Amygdala (tissue), 56 donors: ENCODE measurements at places on chromosomes 13 and 19.

DNA sequence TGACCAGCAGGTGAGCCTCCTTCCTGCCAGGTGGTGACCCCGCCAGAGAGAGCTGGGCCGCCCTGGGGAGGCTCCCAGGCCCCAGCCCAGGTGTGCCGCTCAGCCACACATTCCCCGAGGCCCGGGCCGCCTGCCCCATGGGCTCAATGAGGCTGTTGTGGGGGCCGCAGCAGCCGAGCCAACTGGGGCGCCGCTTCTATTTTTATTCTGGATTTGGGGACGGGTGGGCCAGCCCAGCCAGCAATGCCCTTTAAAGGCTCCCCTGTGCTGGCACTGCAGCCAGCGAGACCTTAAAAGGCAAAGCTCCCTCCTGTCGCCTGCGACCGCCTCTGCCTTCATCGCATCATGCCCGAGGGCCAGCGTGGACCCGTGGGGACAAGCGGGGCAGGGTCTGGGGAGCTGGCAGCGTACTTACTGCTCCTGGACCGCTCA is 17.7 kb upstream of the CRTC1 start:
- DNase-seq, result no peak

DNA sequence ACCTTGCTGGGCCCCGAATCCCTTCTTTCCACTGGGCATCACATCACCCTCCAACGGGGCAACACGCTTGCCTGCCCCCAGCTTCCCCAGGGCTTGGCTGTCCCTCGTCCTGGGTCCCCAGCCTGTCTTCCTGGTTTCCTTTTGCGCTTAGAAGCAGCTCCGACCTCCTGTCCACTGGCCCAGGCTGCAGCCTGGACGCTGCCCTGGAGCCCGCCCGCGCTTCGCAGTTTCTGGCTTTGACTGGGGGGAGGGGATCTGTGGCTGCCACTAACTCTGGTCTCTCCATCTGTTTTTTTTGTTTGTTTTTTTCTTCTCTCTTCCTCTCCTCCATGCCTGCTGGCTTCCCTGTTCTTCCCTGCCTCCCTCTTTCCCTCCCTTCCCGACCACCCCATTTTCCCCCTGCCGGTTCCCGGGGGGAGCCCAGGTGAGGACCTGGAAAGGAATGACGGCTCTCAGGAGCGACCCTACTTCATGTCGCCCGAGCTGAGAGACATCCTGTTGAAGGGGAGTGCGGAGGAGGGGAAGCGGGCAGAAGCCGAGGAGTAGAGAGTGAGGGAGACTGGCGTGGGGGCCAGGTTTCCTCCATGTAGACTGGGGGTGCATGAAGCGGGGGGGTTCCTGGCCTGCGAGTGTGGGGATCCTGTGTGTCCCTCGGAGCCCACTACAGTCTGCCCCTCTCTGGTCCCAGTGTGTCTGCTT is 11.5 kb upstream of the ILF3 start:
- DNase-seq, result no peak

DNA sequence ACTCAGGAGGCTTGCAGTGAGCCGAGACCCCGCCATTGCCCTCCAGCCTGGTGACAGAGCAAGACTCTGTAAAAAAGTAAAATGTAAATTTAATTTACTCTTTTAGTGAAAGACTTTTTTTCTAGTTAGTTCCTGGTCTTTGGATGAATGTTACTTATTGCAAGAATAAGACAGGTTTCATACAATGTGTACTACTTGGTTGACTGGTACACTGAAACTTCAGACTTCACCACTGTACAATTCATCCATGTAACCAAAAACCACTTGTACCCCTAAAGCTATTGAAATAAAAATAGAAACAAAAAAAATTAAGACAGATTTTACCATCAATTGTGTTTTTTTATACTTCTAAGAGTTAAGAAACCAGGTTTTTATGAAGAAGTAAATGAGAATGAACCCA is 35.5 kb downstream of the GPALPP1 start:
- DNase-seq, result no peak

GRCh38 chr19:9406798-9407352 is 28.5 kb downstream of the ZNF266 start:
- DNase-seq, result peak; percentile 2

DNA sequence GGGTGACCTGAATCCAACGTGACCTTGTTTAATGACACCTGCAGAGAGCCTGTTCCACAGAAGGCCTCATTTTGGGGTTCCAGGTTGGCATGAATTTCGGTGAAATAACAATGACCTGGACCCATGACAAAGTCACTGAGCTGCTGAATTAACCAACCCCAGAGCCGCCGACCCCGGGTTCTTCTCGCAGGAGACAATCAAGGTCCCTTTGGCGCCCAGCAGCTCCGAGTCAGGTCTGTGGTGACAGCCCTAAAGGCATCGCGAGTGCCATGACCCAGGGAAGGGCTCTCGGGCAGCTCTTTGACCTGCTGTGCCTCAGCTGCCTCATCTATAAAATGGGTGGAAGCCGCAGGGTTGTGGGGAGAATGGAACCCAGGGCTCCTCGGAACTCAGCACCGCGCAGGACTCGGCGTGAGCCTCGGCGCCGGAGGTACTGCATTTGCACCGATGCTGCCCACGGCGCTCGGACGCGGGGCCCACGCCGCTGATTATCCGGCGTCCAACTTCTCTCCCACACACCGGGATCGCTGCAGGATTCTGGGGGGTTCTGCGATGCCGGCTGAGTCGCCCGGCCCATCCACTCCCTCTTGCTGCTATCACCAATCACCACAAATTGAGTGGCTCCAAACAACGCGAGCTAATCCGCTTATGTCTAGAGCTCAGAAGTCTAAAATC is 5.7 kb downstream of the SHC2 start:
- DNase-seq, result no peak

- no peak for DNase-seq
Measured at GRCh38 chr19:55656988-55657747, 2.3 kb downstream of the U2AF2 start.

DNA sequence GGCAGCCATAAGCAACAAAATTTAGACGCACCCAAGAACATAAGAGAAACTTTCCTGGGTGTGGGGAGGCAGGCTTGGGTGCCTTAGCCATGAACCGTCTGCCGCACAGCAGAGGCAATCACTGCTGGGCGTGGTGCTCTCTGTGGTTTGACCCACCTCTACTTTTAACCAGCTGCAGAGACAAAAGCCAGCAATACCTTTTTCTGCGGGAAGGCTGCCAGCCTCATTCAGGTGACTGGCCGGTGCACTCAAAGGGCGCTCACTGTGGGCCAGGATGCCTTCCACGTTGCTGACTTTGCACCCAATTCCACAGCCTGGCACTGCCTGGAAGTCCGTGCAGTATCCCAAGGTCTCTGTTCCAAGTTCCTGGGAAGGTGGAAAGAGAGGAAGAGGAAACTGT is 69.1 kb downstream of the ATP7B start:
- DNase-seq, result no peak

DNA sequence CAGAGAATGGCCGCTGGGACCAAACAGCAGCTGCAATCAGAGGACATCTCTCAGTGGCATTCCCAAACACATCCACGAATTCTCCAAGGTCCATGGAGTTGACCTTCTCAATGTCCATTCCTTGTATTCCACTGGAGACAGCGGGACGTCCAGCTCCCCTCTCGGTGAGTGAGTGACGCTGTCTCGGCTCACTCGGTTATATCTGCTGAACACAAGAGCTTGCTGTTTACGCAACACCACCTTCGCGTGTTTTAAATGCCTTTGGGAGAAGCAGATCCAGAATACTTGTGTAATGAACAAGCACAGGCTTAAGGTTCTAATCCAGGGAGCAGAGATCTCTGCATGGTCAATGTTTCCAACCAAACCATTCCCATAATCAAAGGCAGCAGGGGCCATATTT is at the start of gene URAD:
URAD (minus strand) TSS at position 174 of the 400 bp plus-strand sequence; CDS start at position 118, 56 bp downstream.
- no peak for DNase-seq

DNA sequence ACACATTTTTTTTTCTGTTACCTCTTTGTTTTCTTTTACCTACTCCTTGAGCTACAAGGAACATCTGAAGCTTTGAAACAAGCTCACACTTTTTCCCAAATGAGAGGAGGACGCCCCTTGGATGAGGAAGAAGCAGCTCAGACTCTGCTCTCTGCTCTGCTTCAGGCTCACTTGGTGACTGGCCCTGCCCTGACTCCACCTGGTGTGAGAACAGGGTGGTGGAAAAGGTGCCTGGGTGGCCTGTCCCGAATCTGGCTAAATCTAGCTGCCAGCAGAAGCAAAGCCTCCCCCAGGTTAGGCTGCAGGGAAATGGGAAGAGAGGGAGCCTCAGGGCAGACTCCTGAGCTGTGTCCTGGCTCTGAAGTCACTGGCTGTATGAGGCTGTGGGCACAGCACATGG is 68.0 kb upstream of the CEACAM8 start:
- no peak for DNase-seq

DNA sequence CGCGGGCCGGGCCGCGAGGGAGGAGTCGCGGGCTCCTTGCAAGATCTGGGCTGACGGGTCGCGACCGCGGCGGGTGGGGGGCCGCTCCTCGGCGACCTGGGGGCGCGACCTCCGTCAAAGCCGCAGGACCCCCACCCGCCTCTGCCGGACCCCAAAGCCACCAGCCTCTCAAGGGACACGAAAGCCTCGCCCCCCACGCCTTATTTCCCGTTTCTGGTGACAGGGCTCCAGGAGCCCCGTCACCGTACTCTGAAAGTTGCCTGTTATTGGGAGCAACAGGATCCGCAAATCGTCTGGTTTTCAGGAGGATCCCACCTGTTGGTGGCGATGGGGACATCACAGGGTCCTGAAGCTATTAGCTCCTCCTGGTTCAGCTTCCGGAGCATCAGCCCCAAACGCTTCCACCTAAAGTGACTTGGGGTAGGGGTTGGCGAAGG is 530 bp downstream of the MAU2 start:
- no peak for DNase-seq

GRCh38 chr13:75425216-75426009 is 56.6 kb downstream of the TBC1D4 start:
- DNase-seq, result no peak

DNA sequence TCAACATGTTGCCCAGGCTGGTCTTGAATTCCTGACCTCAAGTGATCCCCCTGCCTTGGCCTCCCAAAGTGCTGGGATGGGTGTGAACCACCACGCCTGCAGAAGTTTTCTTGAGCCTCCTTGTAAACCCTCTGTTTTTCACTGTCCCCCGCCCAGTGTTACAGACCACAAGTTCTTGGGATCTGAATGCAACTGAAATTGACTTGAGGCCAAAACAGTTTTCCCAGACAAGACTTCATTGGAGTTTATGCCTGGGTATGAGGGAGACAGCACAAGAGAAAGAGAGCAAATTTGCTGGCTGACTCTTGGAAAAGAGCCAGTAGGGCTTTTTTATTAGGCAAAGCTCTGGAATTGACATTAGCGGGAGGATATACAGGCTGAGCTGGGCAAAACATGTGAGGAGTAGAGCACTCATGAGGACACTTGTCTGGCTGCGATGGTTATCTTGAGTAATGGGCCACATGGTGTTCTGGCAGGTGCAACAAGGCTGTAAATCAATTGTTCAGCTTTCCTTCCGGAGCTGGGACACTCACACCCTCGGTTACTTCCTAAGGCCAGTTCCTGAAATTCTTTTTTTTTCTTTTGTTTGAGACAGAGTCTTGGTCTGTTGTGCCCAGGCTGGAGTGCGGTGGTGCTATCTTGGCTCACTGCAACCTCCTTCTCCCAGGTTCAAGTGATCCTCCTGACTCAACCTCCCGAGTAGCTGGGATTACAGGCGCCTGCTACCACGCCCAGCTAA is 12.7 kb upstream of the HNRNPL start:
- no peak for DNase-seq

DNA sequence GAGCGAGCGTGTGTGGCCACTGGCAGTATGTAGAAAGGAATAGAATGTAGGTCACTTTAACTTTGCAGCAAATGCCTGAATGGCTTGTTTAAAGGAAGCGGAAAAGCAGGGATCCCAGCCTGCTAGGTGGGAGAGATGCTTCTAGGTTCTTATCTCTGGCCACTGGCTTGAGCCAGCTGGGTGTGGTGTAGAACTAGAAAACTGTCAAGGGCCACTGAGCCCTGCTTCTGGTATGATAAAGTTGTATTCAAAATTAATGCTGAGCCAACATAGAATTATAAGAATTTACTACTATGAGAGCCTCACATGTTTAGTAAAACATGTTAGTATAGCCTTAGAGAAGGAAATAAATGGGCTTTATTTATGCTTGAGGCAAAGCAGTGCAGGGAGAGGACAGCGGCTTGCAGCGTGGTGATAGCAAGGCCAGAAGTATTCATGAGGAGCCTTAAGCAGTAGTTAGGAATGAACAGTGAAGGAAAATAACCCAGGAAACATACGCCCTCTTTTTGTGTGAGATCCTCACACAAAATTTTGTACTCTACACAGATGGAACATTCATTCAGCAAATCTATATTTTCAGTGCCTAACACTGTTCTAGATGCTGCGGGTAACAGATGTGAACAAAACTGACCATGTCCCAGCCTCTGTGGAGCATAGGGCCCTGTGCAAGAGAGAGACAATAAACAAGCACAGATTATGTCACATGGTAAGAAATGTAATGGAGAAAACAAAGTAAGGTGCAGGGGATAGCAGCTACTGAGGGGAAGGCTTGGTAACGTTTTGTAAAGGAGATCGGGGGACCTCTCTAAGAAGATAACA is 863.2 kb downstream of the DIAPH3 start:
- DNase-seq, result no peak

- no peak for DNase-seq
Measured at GRCh38 chr13:97268772-97269171, 46.6 kb downstream of the MBNL2 start.

- no peak for DNase-seq
Measured at GRCh38 chr13:66984241-66984640, 245.9 kb downstream of the PCDH9 start.

DNA sequence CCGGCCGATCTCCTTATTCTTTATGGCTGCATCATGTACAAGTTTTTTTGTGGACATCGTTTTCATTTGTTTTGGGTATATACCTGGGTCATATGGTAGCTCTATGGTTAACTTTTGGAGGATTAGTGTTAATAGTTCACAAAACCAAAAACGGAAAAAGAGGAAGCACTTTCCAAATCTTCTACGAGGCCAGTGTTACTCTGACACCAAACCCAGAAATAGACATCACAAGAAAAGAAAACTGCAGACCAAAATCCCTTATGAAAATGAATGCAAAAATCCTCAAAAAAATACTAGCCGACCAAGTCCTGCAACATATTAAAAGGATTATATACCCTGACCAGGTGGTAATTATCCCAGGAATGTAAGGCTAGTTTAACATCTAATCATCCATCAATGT is 29.8 kb downstream of the ADGRE2 start:
- DNase-seq, result no peak

DNA sequence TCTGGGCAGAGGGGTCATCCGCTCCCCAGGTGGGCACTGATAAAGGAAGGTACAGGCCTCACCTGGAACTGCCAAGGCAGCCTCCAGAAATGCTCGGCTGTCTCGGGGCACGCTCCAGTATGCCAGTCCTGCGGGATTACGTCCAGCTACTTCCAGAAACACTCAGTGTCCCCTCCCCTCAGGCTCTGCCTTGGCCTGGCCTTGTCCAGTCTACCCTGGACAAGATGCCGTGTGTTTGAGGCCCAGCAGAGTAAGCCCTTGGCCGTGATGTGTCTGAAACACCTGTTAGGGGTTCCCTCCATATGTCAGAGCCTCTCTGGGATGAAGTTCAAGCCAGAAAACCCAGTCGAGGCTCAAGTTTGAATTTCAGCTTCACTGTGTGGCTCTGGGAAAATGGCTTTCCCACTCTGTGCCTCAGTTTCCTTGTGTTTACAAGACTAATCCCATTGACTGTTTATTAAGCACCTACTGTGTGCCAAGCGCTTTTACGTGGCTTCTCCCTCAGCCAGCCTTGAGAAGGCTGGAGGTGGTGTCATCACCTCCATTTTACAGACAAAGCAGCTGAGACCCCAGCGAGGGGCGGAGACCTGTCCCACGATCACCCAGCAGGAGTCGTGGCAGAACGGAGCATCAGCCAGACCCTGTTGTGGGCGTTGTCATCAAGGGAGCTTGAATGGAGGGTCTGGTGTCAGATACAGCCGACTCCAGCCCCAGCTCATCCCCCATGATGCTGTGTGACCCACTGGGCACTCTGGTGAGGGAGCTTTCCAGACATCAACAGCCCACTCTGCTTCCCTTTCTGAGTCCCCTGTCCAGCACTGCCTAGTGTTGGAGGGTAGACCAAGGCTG is 2.0 kb upstream of the PIK3R2 start:
- DNase-seq, result no peak
